Activated naive CD8-positive, alpha-beta T cell treated with anti-CD3 and anti-CD28 coated beads, Interleukin-2, amount 50 U/mL, for 24 hours (primary cell): ENCODE measurements at places on chromosomes 11 and 22.

GRCh38 chr11:66629356-66629755 is 9.1 kb upstream of the RBM4 start:
- DNase-seq = no peak
- no peak overlapping the region for H3K4me3 ChIP-seq
- no peak overlapping the region for H3K27ac ChIP-seq
- peaks cover 33% of the 10 kb centered on the region for H3K4me1 ChIP-seq
- peaks cover 68% of the 10 kb centered on the region for H3K36me3 ChIP-seq

GRCh38 chr22:27337676-27338075 is 463.9 kb downstream of the MN1 start:
- no peak overlapping the region for H3K27ac ChIP-seq
- H3K27me3 ChIP-seq = no peaks in the 10 kb centered on the region
- H3K36me3 ChIP-seq = no peaks in the 10 kb centered on the region
- H3K4me3 ChIP-seq = no peak overlapping the region
- no peak for DNase-seq

DNA sequence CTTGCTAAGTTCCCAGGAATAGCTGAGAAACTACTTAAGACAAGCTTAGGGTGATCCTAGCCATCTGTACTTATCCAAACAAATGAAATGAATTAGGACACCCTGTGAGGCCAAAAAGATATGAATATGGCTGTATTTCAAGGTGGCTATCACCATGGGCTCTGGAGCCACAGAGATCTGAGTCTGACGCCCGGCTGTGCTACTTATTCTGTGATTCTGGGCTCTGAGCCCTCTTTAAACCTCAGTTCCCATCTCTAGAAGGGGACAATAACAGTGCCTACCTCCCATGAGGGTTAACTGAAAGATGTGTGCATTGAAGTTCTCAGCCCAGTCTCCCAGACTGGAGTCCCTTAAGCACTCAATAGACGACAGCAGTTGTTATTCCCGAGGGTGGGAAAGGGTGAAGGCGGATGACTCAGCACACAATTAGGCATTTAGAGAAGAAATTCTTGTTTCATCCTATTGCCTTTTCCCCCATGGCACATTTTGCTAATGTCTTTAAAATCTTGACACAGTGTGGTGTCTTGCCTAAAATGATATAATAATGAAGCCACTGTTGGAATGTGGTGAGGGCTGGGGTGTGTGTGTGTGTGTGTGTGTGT is 132.5 kb downstream of the ADAMTS15 start:
- DNase-seq = no peak
- peaks cover 7% of the 10 kb centered on the region for H3K27me3 ChIP-seq
- H3K4me1 ChIP-seq = no peaks in the 10 kb centered on the region
- H3K36me3 ChIP-seq = no peaks in the 10 kb centered on the region
- no peak overlapping the region for H3K4me3 ChIP-seq
- no peak overlapping the region for H3K27ac ChIP-seq

GRCh38 chr11:65003282-65003681 is 6.5 kb upstream of the BATF2 start:
- H3K4me3 ChIP-seq = no peak overlapping the region
- H3K4me1 ChIP-seq = peaks cover 7% of the 10 kb centered on the region
- no peaks in the 10 kb centered on the region for H3K27me3 ChIP-seq
- H3K27ac ChIP-seq = no peak overlapping the region
- no peak for DNase-seq

DNA sequence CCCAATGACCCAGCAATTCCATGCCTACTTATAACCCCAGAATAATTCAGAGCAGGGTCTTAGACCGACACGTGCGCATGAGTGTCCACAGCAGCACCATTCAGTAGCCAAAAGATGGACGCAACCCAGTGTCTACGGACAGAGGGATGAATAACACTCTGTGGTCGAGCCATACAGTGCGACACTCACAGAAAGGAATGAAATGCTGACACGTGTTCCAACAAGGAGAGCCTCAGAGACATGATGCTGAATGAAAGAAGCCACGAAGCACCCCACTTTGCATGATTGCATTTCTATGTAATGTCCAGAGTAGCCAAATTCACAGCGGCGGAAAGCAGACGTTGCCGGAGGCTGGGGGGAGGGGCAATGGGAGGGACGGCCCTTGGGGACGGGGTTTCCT is 134.4 kb downstream of the CTTN start:
- peaks cover 3% of the 10 kb centered on the region for H3K27me3 ChIP-seq
- H3K4me3 ChIP-seq = no peak overlapping the region
- no peaks in the 10 kb centered on the region for H3K36me3 ChIP-seq

DNA sequence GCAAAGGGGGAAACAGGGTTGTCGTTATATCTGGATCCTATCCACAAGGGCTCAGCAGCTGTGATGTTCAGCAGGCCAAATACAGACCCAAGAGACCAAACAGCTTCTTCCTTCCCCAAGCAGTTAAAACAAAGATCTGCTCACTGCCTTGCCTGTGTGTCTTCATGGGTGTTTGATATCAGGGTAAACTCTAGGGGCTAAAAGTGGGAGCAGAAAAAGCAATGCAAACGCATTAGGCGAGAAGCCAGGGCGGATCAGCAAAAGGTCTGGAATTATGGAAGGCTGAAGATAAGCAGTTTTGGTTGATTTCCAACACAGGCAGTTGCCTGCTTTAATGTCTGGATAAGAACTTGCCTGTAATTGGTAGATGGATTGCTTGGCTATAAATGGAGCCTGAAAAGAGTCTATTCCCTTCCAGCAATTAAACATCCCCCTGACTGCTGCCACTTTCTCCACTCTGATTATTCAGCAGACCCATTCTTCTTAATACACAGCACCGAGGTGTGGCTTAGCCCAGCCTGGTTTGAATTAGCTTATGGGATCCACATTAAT is 126.3 kb downstream of the COMMD9 start:
- no peaks in the 10 kb centered on the region for H3K36me3 ChIP-seq
- H3K4me1 ChIP-seq = no peaks in the 10 kb centered on the region
